CD8-positive, alpha-beta memory T cell (primary cell): ENCODE measurements at places on chromosomes 5 and 9.

DNA sequence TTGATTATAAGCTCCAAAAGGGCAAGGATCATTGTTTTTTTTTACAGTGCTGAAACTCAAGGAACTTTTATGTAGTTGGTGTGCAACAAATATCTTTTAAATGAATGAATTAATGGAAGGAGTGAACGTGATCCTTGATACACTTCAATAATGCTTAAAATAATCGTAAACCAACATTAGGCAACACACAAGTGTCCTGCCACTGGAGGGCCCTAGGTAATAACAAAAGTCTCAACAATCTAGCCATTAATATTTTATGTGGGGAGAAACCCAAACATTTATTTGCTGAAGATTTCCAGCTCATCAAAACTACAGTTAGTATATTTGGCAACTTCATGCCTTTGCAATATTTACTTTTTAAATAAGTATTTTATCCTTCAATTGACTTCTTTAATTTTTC, 309.0 kb upstream of the FBXL7 start:
- DNase-seq, result no peak

GRCh38 chr5:60668686-60669304, 31.2 kb downstream of the DEPDC1B start:
- no peak for DNase-seq

- no peak for DNase-seq
These were observed 186.8 kb upstream of the KLF9 start for GRCh38 chr9:70601000-70601951.

DNA sequence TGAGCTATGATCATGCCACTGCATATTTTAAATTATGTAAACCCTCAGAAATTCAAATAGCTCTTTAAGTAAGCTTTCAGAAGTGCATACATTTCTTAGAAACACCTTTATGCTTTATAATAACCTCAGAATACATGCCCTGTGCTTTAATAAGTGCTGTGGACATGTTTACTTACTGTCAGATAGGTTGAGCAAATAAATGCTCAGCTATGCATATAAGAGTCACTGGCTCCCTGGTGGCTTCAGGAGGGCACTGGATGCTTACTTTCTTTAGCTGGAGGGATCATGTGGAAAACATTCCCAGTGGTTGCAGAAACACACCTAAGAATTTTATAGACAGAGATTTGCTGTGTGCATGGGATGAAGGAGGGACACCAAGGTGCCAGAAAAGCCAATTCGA, 74.4 kb downstream of the PDE6A start:
- DNase-seq, result no peak

GRCh38 chr9:70924895-70925547, 196.4 kb downstream of the TRPM3 start:
- no peak for DNase-seq

- DNase-seq, result no peak
These were observed 47.1 kb downstream of the ZNF622 start for GRCh38 chr5:16418471-16418922.

GRCh38 chr5:38615981-38616451, 59.6 kb upstream of the LIFR start:
- DNase-seq, result no peak

DNA sequence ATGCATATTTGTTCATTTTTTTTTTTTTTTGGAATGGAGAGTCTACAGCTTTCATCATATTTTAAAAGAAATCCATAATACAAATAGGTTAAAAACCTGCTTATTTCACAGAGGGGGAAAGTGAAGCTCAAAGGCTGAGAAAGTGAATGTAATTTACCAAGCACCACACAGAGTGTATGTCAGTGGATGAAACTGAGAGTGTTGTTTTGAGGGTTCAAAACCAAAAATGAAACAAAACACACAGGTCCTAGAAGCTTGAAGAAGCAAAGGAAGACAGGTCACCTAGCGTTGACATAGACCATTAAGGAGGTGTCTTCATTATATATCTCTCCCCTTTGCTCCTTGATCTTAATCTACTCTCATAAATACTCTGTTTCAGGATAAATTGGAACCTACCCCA, 7.5 kb downstream of the NMUR2 start:
- DNase-seq, result no peak

- DNase-seq, result no peak
These were observed 86.2 kb downstream of the GIN1 start for GRCh38 chr5:103033696-103034095.
